HAP-1 (cell line): ENCODE measurements at places on chromosomes 12 and 14.
A peak's percentile ranks its signal among the peaks of the same experiment; 100 is the strongest.

- no peak for DNase-seq
These were observed 13.6 kb downstream of the MDM2 start for GRCh38 chr12:68821357-68822188.

DNA sequence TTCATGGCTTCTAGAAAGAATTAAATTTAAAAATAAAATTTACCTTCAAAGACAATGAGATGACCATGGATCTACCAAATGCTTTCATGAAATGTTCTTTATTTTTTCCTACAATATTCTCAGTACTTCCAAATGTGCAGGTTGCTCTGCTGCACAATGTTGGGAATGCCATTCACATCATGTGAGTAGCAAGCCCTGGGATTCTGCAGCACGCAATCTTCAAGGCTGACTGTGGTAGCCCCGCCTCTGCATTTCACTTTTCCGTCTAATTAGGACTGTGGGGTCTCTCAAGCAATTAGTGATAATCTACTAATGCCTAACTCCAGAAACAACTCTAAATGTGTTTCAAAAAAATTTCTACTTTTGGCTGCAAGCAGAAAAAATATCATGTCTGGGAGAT, 13.7 kb upstream of the NTN4 start:
- no peak for DNase-seq

DNA sequence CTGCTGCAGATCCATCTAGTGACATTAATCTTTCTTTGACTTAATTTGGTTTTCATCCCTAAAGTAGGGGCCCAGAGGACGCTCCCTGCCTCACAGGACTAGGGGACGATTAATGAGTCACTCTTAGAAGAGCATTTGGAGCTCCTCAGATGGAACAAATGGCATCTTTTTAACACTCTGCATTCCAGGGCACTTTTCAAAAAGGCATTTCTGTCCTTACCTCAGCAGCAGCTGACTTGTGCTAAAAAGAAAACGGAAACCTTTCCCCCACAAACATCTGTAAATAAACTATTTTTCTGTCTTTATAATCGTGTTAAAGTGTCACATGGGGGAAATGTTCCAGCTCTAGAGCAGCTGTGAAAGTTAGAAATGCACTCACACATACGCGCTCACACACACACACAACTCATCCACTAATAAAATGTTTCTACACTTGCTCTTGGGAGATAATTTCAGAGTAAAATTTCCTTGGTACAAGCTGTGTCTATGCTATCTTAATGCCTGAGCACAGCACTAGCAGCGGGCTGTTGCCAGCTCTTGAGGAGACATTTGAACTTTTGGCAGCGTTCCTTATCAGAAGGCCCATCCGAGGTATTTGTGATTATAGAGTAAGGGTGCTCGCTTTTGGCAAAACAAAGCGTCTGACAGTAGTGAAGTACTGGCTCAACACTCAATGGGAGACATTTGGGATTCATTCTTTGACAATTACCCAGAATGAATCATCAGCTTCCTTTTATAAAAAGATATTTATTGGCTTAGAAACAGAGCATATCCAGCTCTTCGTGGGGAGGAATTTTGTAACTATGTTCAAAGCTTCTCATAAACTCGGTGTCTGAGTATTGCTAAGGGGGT, 141.3 kb downstream of the PLXNC1 start:
- DNase-seq: peak; percentile 15

DNA sequence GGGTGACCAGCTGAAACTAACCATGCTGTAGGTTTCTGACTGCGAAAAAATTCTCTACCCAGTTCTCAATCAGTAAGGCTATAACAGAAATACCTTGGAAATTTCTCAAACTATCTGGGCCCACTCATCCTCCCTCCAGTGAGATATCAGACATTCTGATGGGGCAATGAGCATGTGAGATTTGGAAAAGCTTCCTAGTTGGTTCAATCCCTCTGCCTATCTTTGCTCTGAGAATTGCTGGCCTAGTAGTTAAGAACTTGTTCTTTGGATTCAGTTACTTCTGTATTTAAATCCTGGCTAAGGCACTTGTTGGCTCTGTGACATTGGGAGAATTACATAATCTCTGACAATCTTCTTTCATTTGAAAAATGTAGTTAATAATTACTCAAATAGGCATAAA, 119.4 kb downstream of the SLC15A5 start:
- DNase-seq: no peak

- DNase-seq: no peak
These were observed 6.7 kb downstream of the CFL2 start for GRCh38 chr14:34707722-34708121.

- DNase-seq: peak; percentile 78
These were observed at the start of the genes LYSET and MOAP1 for GRCh38 chr14:93184391-93185348. Gene LYSET, plus strand, starts transcription at chr14:93185317. Its CDS starts 89 bp downstream, at chr14:93185406. Gene MOAP1, minus strand, starts transcription at chr14:93184897. Its CDS starts 655 bp downstream, at chr14:93184242.

GRCh38 chr12:15584366-15585041, 204.7 kb downstream of the EPS8 start:
- DNase-seq: peak; percentile 29

DNA sequence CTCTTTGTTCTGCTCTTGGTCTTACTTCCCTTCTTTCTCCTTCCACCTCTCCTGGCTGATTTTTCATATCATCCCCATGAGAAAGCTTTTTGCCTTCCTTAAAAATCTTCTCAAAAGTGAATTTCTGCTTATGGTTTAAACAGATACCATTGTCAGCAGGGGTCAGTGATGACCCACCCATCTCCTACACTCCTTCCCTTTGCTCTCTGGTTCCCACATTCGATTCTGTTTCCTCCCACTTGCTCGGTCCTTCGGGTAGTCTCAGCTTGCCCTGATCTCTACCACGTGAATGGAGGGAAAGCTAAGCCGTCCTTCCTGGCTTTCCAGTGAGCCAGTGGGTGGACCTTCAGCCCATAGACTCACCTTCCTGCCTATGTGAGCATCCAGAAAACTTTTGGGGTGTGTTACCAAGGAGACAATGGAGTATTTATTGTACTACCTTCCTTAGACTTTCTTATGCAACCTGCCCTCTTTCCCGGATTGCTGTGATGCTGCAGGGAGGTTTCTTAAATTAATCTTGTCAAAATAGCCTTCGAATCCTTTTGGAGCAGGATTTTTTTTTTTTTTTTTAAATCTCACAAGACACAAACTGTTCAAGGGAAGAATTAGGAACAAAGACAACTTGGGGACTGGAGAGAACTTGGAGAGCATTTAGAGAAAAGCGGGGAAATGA, 306.3 kb downstream of the CACNA1C start:
- no peak for DNase-seq

DNA sequence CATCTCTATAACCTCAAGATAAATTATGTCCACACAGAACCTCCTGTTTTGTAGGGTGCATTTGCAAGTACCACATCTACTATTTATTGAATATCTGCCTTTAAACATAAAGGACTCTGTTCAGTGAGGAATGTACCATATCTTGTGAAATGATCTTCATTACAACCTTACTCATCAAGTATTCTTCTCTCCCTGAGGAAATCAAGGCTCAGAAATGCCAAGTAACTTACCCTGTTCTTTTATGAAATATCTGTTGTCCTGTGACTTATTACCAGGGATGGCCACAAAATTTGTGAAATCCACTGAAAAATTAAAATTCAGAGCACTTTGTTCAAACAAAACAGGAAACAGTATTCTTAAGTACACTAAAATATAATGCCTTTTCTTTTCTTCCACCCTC, 366.7 kb downstream of the GALC start:
- no peak for DNase-seq
